ENCODE measurements at places on chromosomes 13 and 19. TPM values are rescaled to one million over a fixed set of nuclear protein-coding genes. Genes with fewer than 3 reads are reported as not detected.
A peak's percentile ranks its signal among the peaks of the same experiment; 100 is the strongest.

DNA sequence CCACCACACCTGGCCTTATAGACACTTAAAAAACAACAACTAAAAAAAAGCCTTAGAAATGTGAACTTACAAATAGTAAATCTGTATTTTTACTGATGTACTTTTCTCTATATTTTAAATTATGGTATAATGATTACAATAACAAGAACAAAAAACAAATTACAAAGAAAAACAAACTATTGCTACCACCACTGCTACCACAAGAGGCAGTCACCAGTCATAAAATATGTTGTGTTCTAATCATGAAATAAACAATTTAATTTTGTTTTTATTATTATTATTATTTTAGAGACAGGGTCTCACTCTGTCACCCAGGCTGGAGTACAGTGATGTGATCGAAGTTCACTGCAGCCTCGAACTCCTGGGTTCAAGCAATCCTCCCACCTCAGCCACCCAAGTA lies 72.2 kb downstream of the DIAPH3 start:
- no peaks in the 10 kb centered on the region for H3K4me1 ChIP-seq
- no peak for DNase-seq
- H3K36me3 ChIP-seq, result no peaks in the 10 kb centered on the region
- no peaks in the 10 kb centered on the region for H3K27me3 ChIP-seq
- no peak overlapping the region for H3K4me3 ChIP-seq
- H3K27ac ChIP-seq, result no peak overlapping the region

Gene PRSS57
- total RNA-seq, result not detected

- H3K4me1 ChIP-seq, result peaks cover 21% of the 10 kb centered on the region
- H3K4me3 ChIP-seq, result no peak overlapping the region
- no peak for DNase-seq
Observed at GRCh38 chr19:412356-413355, 3.7 kb upstream of the C2CD4C start.

GRCh38 chr13:59337070-59337469 lies 826.7 kb downstream of the DIAPH3 start:
- no peak overlapping the region for H3K27ac ChIP-seq
- DNase-seq, result no peak
- H3K4me3 ChIP-seq, result no peak overlapping the region
- no peaks in the 10 kb centered on the region for H3K36me3 ChIP-seq

Gene CEACAM16
- total RNA-seq, result not detected

GRCh38 chr13:68176475-68176874 lies 946.3 kb upstream of the PCDH9 start:
- H3K27me3 ChIP-seq, result no peaks in the 10 kb centered on the region
- no peaks in the 10 kb centered on the region for H3K4me1 ChIP-seq
- H3K4me3 ChIP-seq, result no peak overlapping the region
- no peaks in the 10 kb centered on the region for H3K36me3 ChIP-seq
- no peak overlapping the region for H3K27ac ChIP-seq

Gene CERS1
- total RNA-seq, result 1.6 TPM

GRCh38 chr13:69681722-69682121 lies 425.9 kb upstream of the ATXN8OS start:
- no peaks in the 10 kb centered on the region for H3K27me3 ChIP-seq
- no peak overlapping the region for H3K27ac ChIP-seq
- no peak overlapping the region for H3K4me3 ChIP-seq
- H3K4me1 ChIP-seq, result no peaks in the 10 kb centered on the region
- DNase-seq, result no peak

DNA sequence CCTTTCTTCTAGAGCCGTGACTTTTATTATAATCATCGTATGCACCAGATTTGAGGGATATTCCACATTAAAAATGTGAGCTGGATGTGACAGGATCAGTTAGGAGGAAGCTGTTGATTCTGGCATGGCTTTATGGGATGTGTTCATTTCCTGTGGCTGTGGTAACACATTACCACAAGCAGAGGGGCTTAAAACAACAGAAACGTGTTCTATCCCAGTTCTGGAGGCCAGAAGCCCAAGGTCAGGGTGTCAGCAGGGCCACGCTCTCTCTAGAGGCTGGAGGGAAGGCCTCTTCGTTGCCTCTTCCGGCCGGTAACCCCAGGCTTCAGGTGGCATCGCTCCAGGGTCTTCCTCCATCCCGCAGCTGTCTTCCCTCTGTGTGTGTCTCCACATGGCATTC lies 14.5 kb downstream of the MED25 start:
- H3K36me3 ChIP-seq, result peaks cover 77% of the 10 kb centered on the region
- no peak overlapping the region for H3K27ac ChIP-seq
- no peaks in the 10 kb centered on the region for H3K27me3 ChIP-seq
- no peaks in the 10 kb centered on the region for H3K4me1 ChIP-seq
- DNase-seq, result no peak
- H3K4me3 ChIP-seq, result no peak overlapping the region

Gene NCR1
- total RNA-seq, result not detected

GRCh38 chr19:1941146-1942077 lies at the start of gene CSNK1G2:
TSS of gene CSNK1G2 (plus strand) at chr19:1941172. CDS start at chr19:1969773, 28,601 bp downstream.
- peak within 1 kb of the TSS; percentile 98 for H3K27ac ChIP-seq
- peak within 1 kb of the TSS; percentile 80 for H3K4me3 ChIP-seq
- H3K4me1 ChIP-seq, result peaks cover 50% of the 10 kb centered on the region

- no peaks in the 10 kb centered on the region for H3K27me3 ChIP-seq
- no peak for DNase-seq
- no peaks in the 10 kb centered on the region for H3K4me1 ChIP-seq
- H3K27ac ChIP-seq, result no peak overlapping the region
- H3K36me3 ChIP-seq, result no peaks in the 10 kb centered on the region
Observed at GRCh38 chr13:24670174-24670573, 10.0 kb upstream of the ATP12A start.

DNA sequence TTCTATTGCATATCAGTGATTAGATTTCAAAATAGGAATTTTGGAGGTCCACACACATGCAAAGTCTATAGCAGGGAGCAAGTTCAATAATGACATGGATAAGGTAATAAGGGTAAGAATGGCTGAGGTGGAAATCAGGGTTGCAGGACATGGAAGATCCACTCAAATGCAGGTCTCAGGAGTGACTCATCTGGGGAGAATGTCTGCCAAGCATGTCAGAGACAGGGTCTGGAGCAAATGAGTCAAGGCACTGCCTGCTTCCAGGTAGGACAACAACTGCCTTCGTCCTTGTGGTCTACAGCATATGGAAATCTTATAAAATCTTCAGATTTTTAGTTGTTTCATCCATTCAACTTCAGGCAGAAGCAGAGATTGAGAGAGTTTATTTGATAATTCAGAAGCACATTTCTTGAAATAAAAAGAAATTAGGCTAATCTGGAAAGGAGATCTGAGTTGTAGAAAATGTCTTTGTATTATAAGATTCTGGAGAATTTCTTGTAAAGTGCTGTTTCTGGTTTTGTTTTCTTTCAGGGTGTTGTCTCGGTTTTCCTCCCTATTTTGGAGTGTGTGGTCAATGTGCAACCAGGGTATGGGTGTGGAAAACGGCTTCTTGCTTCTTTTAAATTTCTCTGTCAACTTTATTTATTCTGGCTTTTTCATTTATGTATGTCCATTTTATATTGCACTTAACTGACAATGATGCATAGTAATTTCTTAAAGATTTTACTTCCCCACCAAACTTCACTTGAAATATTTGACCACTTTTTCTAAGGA lies 748.8 kb downstream of the LIG4 start:
- H3K36me3 ChIP-seq, result no peaks in the 10 kb centered on the region
- no peak overlapping the region for H3K4me3 ChIP-seq
- H3K4me1 ChIP-seq, result no peaks in the 10 kb centered on the region
- H3K27me3 ChIP-seq, result no peaks in the 10 kb centered on the region

- H3K36me3 ChIP-seq, result no peaks in the 10 kb centered on the region
- peak overlapping the region; percentile 17 for H3K27ac ChIP-seq
- DNase-seq, result no peak
- no peaks in the 10 kb centered on the region for H3K4me1 ChIP-seq
- H3K27me3 ChIP-seq, result no peaks in the 10 kb centered on the region
- H3K4me3 ChIP-seq, result no peak overlapping the region
Observed at GRCh38 chr19:18091217-18091608, 4.5 kb upstream of the IL12RB1 start.

DNA sequence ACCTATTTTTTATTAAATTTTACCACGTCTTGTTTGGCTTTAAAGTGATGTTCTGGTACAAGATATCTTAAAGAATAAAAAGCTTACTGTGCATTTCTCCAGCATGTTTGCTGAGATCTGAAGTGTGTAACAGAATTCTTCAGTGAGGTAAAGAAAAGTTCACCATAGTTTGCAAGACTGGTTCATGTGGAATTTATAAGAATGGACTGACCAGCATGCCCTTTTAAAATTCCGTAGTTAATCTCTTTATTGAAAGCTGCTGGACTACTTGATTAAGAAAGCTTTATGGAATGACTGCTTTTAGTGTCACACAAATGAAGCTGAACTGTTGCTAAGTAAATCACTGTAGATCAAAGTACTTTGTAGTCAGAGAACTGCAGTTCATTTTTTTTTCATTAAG lies 119.2 kb downstream of the GPC6 start:
- DNase-seq, result no peak
- no peak overlapping the region for H3K4me3 ChIP-seq
- no peaks in the 10 kb centered on the region for H3K27me3 ChIP-seq
- H3K27ac ChIP-seq, result no peak overlapping the region
- H3K4me1 ChIP-seq, result no peaks in the 10 kb centered on the region

Gene SSC5D
- 3.3 TPM for total RNA-seq

Measured in right atrium auricular region (tissue), 2 donors.